CD4-positive, alpha-beta T cell treated with Interleukin-15 for 1 hour (primary cell): ENCODE measurements at places on chromosomes 11 and 22.

DNA sequence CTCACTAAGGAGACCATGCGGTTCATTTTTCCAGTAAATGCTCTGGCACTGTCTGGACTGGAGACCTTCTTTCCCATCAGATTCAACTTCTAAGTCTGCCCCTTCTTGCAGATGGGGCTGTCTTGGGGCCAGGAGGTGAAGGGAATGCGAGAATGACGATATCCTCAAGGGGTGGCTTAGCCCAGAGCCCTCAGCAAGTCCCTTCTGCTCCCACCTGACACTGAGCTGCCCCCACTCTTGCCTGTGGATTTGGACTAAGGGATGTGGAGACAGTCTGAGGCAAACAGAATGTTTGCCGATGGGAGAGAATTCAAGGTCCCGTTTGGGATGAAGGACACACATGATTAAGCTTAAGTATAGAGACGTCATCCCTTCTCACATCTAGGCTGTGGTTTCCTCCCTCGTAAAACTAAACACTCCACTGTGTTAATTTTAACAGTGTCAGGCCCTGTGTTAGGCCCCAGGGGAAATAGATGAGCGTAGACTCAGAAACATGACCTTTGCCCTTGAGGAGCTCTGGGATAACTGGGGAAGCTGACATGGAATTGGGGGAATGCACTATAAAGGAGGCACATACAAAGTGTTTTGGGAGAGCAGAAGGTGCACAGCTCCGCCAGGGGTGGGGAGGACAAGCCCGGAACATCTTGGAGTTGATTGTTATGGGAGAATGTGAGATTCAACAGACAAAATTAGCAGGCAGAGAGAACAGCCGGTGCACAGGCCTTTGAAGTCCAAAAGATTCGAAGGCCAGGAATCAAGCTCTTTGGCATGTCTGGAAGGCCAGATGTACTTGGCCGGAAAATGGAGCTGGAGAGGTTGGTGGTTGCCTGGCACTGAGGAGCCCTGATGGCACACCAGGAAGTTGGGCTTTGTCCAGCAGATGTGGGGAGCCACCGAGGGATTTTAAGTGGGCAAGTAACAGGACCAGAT lies 71.6 kb downstream of the ST3GAL4 start:
- DNase-seq, result no peak

DNA sequence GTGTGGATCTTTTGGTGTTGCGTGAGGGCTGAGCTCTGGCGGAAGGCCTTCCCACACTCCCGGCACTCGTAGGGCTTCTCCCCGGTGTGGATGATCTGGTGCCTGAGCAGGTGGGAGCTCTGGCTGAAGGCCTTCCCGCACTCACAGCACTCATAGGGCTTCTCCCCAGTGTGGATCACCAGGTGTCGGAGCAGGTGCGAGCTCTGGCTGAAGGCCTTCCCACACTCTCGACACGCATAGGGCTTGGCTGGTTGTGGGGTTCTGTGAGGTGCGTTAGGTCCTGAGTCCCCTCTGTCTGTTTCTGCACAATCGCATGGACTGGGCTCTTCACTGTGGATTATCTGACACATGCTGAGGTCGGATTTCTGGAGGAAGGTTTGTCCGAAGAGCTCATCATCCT lies 6.4 kb downstream of the ZNF70 start:
- DNase-seq, result no peak

- DNase-seq, result no peak
Measured at GRCh38 chr11:120432056-120433018, 79.2 kb upstream of the GRIK4 start.

GRCh38 chr11:109371444-109372176 lies 50.4 kb upstream of the C11orf87 start:
- no peak for DNase-seq

- DNase-seq, result no peak
Measured at GRCh38 chr11:112315057-112315720, 54.5 kb upstream of the PLET1 start.

GRCh38 chr11:111698852-111699559 lies 67.2 kb downstream of the PPP2R1B start:
- no peak for DNase-seq

DNA sequence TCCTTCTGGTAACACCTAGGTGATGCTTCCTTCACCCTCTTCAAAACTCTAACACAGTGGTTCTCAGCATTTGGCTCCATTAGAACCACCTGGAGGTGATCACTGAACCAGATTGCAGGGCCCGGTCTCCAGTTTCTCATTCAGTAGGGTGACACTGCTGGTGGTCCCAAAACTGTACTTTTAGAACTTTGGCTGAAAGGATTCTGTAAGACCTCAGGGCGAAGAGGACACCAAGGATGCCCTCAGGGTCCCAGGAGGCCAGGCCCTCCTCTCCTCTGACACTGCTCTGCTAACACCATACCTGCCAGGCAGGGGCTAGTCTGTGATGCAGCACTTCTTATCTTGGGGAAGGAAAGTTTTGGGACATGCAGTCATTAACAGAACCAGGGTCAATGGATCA lies 9.0 kb downstream of the VSTM5 start:
- DNase-seq, result no peak

- DNase-seq, result no peak
Measured at GRCh38 chr22:44247346-44247745, 65.4 kb downstream of the SHISAL1 start.

DNA sequence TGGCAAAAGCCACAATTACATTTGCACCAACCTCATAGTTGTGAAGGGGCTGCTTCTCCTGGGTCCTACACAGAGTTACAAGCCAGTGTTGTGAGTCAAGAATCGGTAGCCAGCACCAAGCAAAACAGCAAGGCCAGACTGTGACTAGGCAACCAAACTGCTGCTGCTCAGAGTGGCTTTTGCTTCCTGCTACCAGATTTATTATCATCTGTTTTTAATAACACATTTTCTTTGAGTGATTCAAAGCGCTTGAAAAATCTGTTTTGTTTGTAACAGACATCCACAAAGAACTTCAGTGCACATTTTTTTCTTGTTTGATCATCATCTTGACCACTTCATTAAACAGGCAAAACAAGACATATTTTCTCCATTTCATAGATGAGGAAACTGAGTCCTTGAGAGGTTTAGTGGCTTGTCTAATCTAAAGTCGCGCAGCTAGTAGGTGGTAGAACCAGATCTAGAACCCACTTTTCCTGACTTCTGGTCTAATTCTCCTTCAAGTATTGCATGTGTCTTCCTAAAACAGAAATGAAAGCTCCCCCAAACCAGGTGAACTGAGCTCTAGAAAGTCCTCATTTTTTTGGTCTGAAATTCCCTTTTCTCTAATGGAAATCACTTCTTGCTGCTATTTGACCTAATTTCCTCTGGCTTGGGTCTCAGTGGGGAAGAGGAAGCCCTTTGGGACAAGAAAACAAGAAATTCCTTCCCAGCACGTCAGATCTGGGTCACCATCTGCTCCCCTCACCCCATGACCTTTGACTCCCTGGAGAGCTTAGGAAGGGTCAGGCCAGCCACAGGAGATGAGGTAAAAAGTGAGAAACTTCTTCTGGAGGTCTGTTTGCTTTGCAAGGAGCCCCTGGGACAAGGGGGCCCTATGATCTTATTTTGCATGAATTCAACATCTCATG lies 39.9 kb downstream of the CWC15 start:
- DNase-seq, result no peak

GRCh38 chr11:129248618-129249017 lies 56.5 kb upstream of the ARHGAP32 start:
- DNase-seq, result no peak

- peak; percentile 49 for DNase-seq
Measured at GRCh38 chr11:61587951-61588727, 7.3 kb upstream of the SYT7 start.

- no peak for DNase-seq
Measured at GRCh38 chr11:61512435-61512834, 3.9 kb downstream of the LRRC10B start.

DNA sequence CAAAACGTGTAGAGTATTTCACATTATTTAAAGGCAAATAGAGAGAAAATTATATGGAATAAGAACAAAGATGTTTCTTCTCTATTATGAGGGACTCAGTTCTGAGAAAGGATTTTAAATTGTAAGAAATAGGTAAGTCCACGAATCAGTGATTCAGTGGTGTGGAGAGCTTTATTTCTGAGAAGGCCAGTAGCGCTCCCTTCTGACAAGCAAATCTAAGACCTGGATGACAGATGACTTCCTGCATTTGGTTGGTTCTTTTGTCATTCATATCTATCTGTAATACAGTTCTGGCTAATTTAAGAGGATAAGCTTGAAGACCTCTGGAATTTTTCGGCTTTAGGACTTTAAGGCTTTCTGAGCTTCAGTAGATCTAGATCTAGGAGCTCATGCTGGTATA lies 7.0 kb downstream of the CD3E start:
- no peak for DNase-seq

GRCh38 chr11:62556875-62557631 lies 10.4 kb upstream of the AHNAK start:
- DNase-seq, result no peak

DNA sequence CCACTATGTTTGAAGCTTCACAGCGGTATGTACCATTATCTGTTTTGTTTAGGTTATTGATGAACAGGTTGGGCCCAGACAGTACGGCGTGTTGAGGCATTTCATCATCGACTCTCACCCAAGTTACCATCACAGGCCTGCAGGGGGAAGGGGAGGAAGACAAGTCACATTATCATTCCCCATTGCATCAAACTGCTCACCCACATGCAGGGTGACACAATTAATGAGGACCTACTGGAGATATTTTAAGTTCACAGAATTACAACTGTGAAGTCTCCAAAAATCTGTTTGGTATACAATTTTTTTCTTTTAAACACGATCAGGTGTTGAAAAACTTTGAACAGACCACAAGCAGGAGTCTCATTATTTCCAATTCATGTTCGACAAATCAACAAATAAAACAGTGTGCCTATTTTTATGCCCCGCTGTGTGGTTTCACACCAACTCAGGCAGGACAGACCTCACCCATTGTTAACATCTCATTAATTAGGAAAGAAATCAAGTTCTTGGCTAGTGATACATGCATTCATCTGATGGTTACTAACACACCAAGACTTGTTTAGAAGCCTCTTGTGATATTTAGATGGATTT lies 289.5 kb downstream of the CADM1 start:
- DNase-seq, result no peak

GRCh38 chr11:70423523-70424505 lies 25.5 kb downstream of the CTTN start:
- peak; percentile 71 for DNase-seq

DNA sequence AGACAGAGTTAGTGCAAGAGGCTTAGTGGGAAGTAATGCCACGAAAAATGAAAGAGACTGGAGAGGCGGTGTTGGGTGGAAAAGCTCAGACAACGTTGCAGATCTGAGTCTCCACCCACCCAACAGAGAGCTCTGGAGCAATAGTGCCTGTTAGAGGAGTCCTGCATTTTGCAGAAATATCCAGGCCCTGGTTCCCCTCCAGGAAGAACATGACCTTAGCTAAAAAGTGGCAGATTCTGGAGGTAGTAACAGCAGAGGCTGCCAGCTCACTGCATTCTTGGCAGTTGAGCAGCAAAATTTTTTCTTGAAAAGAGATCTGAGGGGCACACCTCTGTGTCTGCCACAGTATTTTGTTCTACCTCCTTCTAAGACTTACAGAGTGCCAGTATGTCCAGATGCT lies 27.7 kb upstream of the BIRC3 start:
- DNase-seq, result no peak

DNA sequence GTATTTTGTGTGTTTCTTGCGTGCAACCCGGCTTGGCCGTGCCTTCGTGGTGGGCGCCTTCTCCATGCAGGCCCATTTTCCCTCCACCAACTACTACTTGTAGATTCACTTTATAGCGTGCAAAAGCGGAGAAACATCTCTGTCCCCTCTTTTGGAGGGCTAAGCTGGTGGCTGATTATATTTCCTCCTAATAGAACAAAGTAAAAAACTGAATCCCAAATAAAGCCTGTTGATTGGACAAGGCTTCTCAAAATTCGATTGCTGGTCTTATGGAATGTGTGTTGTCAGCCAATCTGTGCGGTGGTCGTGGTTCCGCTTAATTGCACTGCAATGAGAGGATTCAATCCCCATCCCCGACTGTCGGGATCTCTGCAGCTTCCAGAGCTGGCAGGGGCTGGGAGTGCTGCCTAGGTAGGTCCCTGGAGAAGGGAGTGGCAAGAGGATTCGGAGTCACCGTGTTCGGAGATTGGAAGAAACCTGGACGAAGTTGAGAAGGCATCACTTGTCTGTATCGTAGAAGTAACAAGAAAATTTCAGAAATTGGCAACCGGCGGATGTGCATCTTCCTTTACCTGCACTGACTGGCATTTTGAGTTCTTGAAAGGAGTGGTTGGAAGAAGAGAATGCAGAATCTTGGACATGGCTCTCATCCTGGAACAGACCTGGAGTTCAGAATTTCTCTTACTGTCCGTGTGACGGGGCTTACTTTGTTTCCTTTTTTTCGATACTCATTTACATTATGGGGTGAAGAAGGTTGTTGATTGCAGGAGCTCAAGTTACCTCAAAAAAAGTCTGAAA lies 1.1 kb downstream of the HMGXB4 start:
- DNase-seq, result no peak
